ENCODE measurements at places on chromosomes 16 and 17.
A peak's percentile ranks its signal among the peaks of the same experiment; 100 is the strongest.

DNA sequence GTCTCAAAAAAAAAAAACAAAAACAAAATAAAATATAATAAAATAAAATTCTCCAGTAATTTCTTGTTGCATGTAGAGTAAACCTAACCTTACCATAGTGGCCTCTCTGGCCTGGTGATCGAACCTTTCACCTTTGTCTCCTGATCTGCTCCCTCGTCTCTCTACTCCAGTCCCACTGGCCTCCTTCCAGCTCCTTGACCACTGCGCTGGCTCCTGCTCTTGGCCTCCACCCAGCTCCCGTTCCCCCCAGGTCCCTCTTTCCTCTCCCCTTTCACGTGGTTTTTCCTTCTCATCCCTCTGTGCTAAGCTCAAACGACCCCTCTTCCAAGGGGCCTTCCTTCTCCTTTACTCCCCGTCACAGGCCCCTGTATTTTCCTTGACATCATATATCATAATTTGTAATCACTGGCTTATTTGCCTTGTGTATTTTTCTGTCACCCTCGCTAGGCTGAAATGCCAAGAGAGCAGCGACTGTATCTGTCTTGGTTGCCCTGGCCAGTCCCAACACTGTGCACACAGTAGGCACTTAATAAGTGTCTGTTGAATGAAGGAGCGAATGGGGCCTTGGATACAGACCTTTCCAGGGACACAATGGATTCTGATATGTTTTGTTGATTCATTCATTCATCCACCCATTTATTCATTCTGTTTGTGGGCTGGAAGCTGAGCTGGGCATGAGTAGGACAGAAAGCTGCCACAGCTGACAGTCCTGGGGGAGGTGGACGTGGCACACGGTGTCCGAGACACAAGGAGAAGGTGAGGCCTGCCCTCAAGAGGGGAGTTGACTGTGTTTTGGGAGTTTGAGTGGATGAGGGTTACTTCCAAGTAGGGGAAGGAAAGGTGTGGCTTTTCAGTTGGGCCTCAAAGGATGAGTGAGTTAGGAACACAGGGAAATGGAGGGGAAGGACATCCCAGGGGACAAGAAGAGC lies 5.8 kb upstream of the SCN4A start:
- no peak for DNase-seq

- DNase-seq = no peak
These were observed 36.8 kb downstream of the NLRC5 start for GRCh38 chr16:57025941-57026777.

DNA sequence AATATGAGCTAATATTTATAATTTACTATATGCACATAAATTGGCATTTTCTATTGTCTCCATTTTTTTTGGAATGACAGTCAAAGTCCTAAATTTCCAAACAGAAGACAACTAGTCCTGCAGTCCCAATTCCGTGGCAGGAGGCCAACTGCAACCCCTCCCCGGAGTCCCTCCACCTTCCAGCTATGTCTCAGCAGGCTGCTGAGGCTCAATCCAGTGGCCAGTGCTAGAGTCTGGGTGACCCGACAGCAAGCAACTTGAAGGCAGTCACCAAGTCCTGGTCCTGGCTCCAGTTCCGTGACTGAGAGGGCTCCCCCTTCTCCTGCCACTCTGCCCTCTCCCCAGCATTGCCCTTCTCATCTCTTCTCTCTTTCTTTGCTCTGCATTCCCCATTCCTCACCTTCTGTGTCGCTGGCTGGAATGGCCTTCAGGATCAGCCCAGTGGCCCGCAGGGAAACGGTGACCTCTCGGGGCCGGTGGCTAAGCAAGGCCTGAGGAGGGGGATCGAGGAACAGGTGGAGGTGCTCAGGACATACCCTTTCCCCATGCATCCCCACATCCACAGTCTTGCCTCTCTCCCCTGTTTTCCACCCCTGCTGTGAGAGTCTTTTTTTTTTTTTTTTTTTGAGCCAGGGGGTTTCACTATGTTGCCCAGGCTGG lies 22.4 kb upstream of the MFSD6L start:
- DNase-seq = no peak

DNA sequence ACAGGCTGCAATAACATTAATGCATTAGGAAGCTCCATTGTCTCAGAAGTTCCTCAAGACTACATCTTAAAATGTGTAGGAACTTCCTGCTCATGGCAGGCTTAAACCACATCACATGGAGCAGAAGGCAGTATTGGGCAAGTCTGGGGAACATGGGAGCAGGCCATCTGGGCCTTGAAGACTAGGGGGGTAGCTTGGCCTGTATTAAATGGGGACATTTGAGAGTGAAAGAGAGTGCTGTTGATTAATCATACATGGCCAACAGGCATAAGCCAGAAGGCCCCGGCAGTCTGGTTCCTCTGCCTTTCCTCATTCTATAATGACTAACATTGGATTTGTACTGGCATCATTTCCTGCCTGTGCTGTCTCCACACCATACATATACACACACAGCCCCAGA lies 25.2 kb upstream of the SLC5A11 start:
- no peak for DNase-seq

GRCh38 chr16:70723740-70724145 lies 37.9 kb upstream of the MTSS2 start:
- DNase-seq = no peak

DNA sequence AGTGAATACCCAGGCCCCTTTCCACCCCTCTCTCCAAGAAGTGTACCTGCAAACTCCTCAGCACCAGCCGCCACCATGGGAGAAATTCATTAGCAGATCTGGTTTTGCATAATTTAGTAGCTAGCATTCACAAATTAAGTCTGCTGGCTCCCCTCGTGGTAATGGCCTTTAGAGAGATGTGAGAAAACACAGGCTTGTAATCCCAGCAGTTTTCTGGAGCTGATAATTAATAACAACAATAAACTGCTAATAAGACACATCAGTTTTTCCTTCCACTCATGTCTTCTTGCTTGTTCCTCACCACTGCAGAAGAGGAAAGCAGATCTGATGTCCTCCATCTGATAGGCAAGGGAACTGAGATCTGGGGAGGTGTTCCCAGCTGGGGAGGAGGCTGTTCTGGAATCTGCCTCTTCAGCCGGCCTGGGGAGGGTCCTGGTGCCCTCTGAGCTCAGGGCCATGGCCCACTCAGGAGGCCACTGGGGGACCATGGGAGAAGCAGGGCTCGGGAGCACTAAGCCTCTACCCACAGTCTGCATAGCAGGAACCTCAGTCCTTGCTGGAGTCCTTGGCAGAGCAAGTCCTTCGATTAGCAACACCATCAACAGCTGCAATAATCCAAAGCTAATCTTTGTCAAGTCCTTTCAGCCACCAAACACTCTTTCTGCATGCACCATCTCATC lies 74.2 kb upstream of the DNAJA2 start:
- no peak for DNase-seq

GRCh38 chr17:72350073-72350472 lies 229.3 kb downstream of the SOX9 start:
- no peak for DNase-seq

GRCh38 chr16:9840761-9841665 lies 341.2 kb downstream of the GRIN2A start:
- no peak for DNase-seq

DNA sequence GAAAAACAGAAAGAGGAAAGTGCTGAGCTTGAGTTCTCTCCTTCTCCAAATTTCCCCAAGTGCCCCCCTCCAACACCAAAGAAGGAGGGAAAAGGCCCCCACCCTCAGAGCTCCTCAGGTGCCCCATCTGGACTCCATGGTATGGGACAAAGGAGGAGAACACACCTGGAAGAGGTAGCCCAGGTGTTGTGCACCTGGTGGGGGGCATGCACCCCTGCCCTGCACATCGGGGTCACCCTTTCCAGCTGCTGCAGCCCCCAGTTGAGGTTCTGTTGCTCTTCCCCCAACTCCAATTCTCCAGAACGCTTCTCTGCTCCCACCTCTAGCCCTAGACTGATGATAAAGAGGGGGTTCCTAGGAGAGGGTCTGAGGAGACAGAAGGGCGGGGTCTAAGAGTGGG lies 3.0 kb upstream of the COL1A1 start:
- no peak for DNase-seq

GRCh38 chr17:7282752-7283321 lies 1.3 kb downstream of the SLC2A4 start:
- DNase-seq = no peak

- DNase-seq = no peak
These were observed 76.2 kb downstream of the NT5M start for GRCh38 chr17:17379197-17379991.

DNA sequence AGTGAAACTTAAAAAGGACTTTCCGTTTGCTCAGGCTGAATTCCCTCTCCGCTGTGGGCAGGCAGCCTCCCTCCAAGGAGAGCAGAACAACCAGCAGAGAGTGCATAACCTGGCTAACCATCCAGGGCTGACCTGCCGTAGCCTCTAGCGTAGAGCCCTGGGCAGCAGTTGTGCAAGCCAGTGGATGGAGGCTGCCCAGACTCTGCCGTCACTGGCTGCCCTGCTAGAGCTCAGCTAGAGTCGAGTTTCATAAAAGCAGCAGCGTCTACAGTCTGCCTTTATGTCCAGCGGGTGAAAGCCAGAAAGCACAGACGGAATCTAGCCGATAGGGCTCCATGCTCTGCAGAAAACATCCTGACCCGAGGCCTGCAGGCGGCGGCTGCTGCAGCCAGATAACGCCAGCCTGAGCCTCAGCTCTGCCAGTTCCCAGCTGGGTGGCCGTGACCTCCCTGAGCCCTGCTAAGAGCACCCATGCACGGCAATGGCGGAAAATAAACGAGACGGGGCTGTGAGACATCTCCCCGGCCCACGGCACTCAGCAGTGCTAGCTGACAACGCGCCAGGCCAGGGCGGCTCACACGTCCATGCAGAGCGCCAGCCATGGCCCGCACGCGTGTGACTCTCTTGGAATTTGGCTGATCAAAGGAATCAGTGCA lies 231.3 kb downstream of the ENGASE start:
- DNase-seq = no peak

GRCh38 chr17:72614871-72615626 lies 477.4 kb downstream of the SLC39A11 start:
- DNase-seq = no peak

- no peak for DNase-seq
These were observed 4.1 kb downstream of the TRIM65 start for GRCh38 chr17:75892556-75893224.

GRCh38 chr17:56373981-56374833 lies 219.3 kb upstream of the NOG start:
- no peak for DNase-seq

DNA sequence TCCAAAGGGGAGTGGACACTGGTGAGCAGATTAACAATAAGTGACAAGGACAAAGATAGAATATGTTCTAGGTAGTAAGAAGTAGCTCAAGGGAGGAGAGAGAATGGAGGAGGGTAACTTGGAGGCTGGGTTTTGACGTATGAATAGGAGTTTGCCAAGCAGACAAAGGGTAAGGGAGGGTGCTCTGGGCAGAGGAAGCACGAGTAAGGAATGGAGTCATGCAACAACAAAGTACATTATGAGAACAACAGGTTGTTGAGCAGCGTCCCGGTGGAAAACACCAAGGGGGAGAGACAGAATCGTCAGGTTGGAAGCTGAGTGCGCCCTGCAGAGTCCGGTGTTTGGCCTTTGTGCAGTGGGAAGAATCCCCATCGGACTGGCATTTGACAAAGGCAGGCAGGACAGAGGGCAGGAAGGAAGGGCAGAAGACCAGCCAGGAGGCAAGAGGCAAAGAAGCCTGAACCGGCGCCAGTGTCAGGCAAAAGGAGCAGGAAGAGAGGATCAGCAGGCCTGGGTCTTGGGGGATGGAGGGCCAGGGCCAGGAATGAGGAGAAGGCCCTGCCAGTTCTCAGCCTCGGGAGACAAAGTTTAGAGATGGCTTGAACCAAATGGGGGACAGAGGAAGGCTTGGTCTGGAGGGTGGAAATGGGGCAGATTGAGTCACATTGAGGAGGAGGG lies 134.3 kb upstream of the TNRC6C start:
- DNase-seq = no peak

GRCh38 chr16:50917950-50918703 lies 176.2 kb downstream of the CYLD start:
- no peak for DNase-seq

DNA sequence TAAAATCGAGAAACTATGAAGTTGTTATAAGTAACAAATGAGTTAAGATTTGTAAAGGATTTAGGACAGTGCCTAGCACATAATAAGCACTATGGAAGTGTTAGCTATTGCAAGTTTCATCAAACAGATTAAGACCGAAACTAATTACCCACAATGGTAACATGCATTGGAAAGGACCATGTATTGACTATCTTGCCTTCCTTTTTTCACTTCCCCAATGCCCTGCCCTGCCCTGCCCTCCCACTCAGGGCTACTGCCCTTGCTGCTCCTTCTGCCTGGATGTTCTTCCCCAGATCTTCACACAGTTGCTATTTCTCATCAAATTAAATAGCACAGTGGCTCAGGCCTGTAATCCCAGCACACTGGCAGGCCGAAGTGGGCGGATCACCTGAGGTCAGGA lies 202.1 kb upstream of the PSMD7 start:
- no peak for DNase-seq

GRCh38 chr17:74945543-74945942 lies 9.8 kb downstream of the OTOP3 start:
- no peak for DNase-seq

DNA sequence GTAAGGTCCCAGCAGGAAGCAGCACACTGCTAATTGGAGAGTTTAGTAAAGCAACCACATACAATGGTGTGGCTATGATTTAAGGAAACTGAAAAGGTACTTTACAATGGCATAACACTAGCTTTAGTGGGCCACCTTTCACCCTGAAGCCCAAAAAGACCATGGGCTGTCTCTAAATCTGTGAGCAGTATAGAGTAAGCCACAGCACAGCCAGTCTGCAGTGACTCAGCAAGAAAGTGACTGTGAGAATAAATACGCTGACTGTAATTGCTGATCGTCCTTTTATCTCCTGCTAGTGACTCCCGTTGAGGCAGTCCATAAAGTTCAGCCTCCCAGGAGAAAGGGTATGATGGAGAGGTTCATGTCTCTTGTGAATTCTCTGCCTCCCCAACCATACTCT lies 679.8 kb upstream of the KIF2B start:
- no peak for DNase-seq

- DNase-seq = no peak
These were observed 9.9 kb downstream of the MTSS2 start for GRCh38 chr16:70675851-70676513.

- DNase-seq = peak; percentile 4
These were observed 1.0 kb downstream of the SRCIN1 start for GRCh38 chr17:38604479-38605403.

- DNase-seq = peak; percentile 46
These were observed 1.1 kb downstream of the KATNB1 start for GRCh38 chr16:57736419-57737351.

DNA sequence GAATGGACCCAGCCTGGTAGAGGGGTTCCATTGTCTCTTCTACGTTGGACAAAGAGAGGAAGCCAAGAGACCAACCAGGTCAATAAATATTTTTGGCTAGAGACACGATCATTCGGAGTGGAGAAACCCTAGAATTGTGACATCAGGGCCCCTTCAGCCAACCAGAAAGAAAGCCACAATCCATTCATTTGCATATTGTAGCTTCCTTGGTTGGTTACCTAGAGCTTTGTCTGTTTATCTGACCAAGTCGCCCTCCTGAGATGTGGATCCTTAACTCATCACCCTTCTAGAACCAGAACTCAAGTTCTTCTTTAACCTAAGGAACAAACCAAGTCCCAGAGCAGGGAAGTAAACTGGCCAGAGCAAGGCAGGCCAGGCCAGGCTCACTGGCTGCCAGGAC lies at the start of gene CCDC182:
TSS of gene CCDC182 (minus strand) at position 58 of the 400 bp plus-strand sequence. CDS start at position 31, 27 bp downstream.
- no peak for DNase-seq

- peak; percentile 35 for DNase-seq
These were observed 1.6 kb downstream of the CMIP start for GRCh38 chr16:81445966-81446906.

- no peak for DNase-seq
These were observed 120.3 kb upstream of the ADAMTS18 start for GRCh38 chr16:77555126-77555525.

Data from CD4-positive, alpha-beta T cell treated with Interleukin-2 at 100 ng/mL for 4 hours (primary cell).